AG08395 (cell line): ENCODE measurements at places on chromosomes 16 and 17.

GRCh38 chr17:492022-492413 is 139.4 kb upstream of the RPH3AL start:
- DNase-seq: no peak

GRCh38 chr16:49464877-49465504 is 91.4 kb downstream of the C16orf78 start:
- no peak for DNase-seq

DNA sequence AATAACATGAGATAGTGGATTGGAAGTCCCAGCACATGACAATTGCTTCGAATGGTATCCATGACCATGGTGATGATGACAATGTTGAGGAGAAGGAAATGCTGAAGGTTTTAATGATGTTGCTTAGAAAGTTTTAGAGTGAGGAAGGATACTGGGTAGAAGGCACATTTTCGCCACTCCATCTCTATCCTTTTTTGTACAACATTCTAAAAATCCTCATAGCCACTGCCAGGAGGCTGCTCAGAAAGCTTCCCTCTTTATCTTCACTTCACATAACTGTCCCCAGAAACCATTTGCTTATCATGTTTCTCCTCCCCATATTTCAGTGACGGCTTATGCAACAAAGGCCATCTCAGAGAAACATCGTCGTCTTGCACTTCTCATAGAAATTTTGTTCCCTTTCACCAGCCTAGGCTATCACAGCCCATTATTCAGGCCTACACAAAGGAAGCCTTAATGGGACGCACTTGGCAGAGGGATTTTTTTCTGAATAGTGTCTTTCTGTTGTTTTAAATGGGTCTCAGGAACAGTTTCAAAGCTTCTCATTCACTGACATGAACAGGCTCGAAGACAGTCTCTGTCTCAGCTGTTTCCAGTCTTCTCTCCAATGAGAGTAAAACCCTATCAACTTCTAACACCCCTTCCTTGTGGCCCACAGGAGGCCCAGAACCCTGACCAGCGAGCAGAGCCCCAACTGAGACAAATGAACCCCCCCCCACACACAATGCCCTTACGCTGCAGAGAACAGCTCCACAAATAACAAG is 506.7 kb downstream of the HAPSTR1 start:
- DNase-seq: no peak

DNA sequence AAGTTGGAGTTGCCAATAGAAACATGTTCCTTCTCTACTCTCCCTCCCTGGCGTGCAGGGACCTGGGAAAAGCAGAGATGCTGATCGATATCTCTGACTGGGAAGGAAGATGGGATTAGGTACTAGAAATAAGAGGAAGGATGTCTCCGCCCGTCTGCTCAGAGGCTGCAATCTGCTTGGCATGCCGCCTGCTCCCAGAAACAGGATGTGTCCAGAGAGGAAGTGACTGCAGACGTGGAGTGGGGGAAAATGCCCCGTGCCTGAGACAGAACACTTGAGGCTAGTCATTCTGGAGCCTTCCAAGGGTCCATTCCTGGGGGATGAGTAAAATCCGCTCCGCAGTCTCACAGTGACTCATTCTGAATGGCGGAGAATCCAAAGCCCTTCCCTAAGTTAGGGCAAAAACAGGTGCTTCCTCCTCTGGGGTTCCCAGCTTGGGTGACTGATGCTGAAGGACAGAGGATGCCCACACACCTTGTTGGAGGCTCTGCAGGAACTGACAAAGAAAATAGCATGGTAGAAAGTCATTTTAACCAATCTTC is 45.0 kb upstream of the SMURF2 start:
- DNase-seq: peak; percentile 98

DNA sequence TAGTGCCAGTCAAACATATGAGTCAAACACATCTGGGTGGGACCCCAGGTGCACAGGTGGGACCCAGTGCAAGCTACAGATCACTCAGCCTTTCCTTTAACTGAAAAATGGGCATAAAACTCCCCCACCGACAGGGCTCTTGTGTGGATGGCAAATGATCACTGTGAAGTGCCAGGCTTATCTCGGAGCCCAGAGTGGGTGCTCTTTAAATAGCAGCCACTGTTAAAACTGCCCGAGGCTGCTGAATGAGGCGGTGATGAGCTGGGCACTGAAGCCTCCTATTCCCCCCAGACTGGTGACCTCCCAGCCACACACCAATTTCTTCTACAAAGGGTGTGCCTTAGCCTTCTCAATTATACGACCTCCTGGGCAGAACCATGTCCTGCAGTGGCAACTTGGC is 433.8 kb downstream of the SLC39A11 start:
- DNase-seq: no peak

- DNase-seq: no peak
Measured at GRCh38 chr16:7363422-7364417, 31.1 kb downstream of the RBFOX1 start.

DNA sequence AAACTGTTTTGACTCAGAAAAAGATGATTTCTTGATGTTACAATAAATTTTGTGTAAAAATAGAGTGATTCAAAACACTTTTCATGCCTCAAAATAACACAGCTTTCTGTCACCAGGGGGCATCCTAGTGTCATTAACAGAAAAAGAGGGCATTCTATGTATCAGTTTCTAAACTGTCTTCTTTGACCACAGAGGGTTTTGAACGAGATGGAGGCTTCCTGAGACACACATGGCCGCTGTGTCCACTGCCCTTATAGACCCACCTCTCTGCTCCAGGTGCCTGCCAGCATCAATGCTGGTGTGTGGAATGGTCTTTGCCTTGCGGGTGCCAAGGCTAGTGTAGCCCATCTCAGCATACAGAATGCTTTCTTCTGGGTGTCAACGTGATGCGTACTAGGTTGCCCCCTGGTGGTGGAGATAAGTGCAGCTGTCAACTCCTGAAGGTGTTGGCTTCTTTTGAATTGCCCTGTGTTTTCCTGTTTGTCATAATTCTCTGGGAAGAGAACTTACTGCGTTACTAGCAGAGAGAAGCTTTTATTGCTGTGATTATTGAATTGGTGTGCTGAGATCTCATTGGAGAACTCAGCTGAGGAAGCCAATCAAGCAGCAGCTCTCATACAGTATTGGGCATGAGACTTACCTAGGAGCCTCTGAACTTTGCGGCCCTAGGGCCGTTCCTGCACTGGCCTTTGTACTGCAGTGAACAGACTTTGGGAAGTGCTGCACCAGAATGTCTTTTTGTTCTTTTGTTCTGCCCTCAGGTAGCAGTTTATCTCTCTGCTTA is 38.6 kb downstream of the USP10 start:
- peak; percentile 63 for DNase-seq

GRCh38 chr17:29565643-29566472 is 979 bp downstream of the ABHD15 start:
- DNase-seq: no peak
